ENCODE measurements at places on chromosomes 1 and 21.

GRCh38 chr21:37592496-37592895 lies 225.9 kb downstream of the DYRK1A start:
- no peak for DNase-seq

DNA sequence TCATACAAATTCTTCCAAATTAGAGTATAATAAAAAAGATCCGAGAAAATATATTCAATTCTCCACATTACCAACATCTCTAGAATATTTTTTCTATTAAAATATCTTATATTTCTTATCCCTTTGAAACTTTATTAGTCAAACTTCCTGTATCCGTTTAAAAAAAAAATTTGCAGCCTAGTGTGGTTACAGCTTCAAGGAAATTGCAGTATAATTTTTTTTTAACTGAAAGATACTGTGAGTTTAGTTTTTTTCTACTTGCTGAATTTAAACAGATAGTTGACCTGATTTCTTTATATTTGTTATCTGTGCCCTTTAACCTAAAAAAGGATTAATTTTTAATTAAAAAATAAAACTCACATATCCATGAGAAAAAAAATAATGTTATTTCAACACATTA lies 1.5 kb downstream of the RGS18 start:
- no peak for DNase-seq

DNA sequence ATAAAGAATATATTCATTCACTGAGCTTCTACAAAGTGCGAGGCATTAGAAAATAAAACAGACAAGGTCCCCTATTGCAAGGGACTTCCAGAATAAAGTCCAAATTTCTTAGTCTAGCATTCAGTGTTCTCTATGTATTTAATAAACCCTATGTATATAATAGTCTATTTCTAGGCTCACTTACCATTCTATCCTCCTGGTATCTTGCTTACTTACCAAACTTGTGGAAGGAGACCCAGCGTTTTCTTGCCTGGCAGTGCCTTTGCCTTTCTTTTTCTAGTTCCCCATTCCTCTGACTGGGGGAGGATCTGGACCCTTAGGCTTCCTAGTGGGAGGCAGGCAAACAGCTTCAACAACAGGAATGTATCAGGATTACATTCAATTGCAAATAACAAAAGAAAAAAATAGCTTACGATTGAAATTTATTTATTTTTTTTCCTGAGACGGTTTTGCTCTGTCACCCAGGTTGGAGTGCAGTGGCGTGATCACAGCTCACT lies 690 bp upstream of the RNF19B start:
- no peak for DNase-seq

DNA sequence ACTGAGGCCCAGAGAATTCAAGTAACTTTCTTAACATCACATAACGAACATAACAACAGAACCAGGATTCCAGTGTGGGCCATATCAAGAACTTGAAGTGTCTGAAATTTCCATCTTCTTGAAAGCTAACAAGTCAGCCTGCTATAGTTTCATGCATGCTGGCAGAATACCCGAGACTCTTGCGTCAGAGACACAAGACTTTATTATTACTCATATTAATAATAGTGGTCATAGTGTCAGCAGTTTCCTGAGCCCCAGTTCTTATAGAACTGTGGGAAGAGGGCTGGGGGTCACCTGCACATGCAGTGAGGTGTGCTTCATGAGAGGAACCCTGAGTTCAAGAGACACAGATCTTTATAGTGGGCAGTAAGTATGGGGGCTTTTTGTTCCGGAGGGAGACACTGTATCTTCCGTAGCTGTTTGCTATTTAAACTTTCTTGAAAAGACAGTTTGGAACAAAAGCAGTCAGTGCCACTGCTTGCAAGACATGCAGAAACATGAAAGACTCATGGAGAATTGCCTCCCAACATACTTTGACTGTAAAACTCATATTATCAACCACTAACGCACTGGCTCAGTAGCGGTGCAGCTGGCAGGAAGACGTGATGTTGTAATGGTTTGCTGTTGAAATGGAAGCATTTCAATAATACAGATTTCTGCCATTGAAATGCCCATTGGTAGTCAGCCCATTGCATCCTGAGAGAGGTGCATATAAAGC lies 339.2 kb downstream of the ADGRL2 start:
- no peak for DNase-seq

- peak; percentile 37 for DNase-seq
Measured at GRCh38 chr1:10958614-10959013, 53.8 kb upstream of the TARDBP start.

DNA sequence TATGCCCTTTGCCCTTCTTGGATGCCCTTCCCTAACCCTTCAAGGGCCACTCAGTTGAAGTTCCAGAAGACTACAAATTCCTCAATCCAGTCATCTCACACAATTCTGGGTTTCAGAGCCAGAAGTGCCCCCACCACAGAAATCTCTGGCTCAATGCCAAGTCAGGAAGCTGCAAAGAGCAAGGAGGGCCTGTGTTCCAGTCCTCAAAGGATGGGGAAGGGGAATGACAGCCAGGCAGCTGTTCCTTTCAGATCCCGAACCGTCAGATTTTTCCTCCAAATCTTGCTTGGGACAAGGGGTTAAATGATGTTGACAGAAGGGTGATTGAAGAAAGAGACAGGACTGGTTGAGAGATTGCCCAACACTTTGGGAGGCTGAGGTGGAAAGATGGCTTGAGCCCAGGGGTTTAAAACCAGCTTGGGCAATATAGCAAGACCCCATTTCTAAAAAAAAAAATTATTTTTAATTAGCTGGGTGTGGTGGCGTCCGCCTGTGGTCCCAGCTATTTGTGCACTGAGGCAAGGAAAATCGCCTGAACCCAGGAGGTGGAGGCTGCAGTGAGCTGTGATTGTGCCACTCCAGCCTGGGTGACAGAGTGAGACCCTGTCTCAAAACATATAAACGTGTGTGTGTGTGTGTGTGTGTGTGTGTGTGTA lies 716 bp upstream of the HPDL start:
- DNase-seq = no peak

GRCh38 chr21:36698981-36699545 lies at the start of gene SIM2:
Gene SIM2 (plus strand): TSS chr21:36699115. CDS start chr21:36699747, 632 bp downstream.
- DNase-seq = peak; percentile 63

GRCh38 chr1:59332983-59333382 lies 36.1 kb downstream of the FGGY start:
- DNase-seq = no peak

GRCh38 chr21:43355925-43356289 lies 71.0 kb downstream of the SIK1 start:
- peak; percentile 70 for DNase-seq

- DNase-seq = no peak
Measured at GRCh38 chr1:222195857-222196256, 352.0 kb downstream of the HHIPL2 start.

DNA sequence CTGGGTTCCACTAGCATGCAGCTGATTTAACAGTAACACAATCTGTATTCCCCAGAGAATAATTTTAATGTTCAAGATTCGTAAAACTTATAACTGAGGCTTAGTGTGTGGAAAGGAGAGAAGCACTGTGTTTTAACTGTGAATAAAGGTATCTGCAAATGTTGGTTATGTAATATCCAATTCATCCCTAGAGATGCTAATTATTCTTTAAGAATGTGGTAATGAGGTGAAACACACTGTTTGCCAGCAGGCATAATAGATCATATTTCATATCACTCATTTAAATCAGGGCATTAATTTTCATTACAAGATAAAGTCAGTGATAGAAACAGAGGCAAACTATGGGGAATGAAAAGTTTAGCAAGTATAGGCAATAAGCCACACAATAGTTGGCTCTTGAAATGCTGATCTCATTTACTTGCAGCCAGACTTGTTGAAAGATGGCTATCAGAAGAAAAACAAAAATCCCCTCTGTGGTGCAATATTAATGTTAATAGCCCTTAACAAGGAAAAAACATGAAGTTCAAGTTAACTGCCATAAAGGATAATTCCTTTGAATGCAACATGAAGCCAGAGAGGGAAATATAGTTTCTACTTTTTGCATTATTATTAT lies 33.4 kb downstream of the HMCN1 start:
- DNase-seq = no peak

GRCh38 chr1:33152685-33153432 lies 29.0 kb downstream of the TRIM62 start:
- peak; percentile 41 for DNase-seq

DNA sequence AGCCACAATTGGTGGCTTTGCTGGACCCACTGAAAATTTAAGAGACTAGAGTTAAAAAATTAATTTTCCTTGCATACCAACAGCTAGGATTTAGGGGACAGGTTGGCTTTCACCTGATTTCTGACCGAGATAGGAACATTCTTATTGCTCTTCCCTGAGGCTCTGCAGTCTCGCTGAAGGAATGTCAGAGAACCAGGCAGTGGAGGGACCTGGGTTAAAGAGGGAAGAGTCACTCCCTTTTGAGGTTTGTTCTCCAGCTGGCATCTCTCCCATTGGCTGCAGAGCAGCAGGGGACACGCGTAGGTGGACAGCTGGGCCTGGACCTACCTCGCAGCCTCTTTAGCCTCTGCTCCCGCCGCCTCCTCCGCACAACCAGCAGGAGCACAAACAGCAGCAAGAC lies 207.5 kb downstream of the PCP4 start:
- DNase-seq = no peak

DNA sequence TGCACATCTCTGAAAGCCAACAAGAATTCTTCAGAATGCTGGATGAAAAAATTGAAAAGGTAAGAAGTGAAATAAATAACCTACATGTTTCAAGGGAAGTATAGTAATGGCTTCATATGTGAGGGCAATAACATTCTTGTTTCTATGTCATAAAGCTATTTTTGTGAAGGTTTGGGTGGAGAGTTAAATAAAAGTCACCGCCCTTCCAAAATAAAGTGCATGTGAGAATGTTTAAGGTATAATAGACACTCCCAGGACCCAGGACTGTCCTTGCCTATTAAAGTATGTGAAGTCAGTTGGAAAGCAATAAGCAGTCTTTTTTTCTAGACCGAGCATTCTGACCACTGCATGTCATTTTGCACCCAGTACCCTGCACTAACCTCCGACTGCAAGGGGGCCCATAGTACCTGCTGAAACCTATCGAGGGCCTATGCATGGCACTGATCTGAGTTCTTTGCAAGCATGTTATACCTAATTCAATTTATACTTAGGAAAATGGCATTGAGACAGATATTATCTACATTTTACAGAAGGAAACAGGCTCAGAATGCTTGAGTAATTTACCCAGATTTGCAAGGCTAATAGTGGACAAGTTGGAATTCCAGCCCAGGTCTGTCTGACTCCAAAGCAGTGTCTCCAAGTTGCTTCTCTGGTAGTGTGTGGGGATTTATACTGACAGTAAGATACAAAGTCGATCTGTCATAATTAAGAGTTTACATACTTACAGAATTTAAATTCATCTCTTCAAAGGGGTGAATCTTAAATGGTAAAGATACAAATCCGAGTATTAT lies 156.1 kb downstream of the EDEM3 start:
- no peak for DNase-seq

- peak; percentile 71 for DNase-seq
Measured at GRCh38 chr1:36846357-36846756, 188.0 kb downstream of the GRIK3 start.

DNA sequence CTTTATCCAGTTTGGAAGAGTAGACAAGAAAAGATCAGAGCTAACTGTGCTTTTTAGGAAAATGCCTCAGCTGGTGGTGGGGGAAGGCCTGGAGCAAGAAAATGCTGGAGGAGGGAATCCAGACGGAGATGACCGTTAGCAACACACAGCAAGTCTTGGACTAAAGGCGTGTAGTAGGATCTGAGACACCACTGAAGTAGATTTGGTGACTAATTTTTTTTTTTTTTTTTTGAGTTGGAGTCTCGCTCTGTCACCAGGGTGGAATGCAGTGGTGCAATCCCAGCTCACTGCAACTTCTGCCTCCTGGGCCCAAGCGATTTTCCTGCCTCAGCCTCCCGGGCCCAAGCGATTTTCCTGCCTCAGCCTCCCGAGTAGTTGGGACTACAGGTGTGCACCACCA lies 41.2 kb downstream of the LPAR3 start:
- no peak for DNase-seq

DNA sequence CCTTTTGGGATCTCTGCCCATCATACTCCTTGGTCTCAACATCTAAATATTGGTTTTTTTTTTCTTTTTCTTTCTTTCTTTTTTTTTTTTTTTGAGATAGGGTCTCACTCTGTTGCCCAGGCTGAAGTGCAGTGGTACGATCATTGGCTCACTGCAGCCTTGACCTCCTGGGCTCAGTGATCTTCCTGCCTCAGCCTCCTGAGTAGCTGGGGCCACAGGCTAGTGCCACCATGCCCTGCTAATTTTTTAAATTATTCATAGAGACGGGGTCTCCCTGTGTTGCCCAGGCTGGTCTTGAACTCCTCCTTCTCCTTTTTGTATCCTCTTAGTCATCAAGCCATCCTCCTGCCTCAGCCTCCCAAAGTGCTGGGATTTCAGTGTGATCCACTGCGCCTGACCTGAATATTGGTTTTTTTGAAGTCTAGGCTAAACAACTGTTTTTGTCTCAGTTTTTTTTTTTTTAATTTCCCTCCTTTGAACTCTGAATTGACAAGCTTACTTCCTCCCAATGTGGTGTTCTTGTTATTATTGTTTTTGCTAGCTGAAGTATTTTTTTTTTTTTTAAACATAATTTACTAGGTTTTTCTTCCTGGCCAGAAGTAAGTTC lies 30.9 kb downstream of the MAPKAPK2 start:
- no peak for DNase-seq

GRCh38 chr1:103373991-103374390 lies 151.5 kb upstream of the RNPC3 start:
- no peak for DNase-seq

GRCh38 chr1:55654750-55655149 lies 439.6 kb upstream of the USP24 start:
- DNase-seq = no peak

DNA sequence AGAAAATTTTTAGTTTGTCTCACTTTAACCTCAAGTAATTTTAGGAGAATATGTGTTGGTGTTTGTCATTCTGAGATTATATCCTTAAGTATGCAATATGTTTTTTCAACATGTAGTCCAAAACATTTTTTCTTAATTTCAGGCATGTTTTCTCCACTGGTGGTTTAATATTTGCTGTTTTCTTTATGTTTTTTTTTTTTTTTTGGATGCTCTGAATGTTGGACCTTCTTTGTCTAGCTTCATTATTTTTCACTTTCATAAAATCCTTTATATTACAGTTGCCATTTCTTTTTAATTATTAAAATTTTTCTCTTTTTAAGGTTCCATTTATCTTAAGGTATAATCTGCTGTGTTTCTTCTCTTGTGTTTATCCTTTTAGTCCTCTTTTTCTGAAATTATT lies 342.2 kb upstream of the DUSP10 start:
- no peak for DNase-seq

Measured in retina (tissue), 1 donor.